ENCODE measurements at places on chromosomes 1 and 21. TPM values are rescaled to one million over a fixed set of nuclear protein-coding genes. Genes with fewer than 3 reads are reported as not detected.

The CHRM3 gene
- 6.0 TPM for total RNA-seq

The FNBP1L gene
- total RNA-seq: 40.6 TPM

The MFAP2 gene
- total RNA-seq: 11.9 TPM

The CFAP57 gene
- 4.1 TPM for total RNA-seq

The DYNLT4 gene
- total RNA-seq: 5.2 TPM

The RXFP4 gene
- total RNA-seq: not detected

The CFHR5 gene
- not detected for total RNA-seq

The IRF6 gene
- 18.2 TPM for total RNA-seq

Data from lower lobe of right lung (tissue), 2 donors.